ENCODE measurements at places on chromosomes 2 and 18.

GRCh38 chr2:134670955-134671354, 47.8 kb downstream of the TMEM163 start:
- DNase-seq: no peak

DNA sequence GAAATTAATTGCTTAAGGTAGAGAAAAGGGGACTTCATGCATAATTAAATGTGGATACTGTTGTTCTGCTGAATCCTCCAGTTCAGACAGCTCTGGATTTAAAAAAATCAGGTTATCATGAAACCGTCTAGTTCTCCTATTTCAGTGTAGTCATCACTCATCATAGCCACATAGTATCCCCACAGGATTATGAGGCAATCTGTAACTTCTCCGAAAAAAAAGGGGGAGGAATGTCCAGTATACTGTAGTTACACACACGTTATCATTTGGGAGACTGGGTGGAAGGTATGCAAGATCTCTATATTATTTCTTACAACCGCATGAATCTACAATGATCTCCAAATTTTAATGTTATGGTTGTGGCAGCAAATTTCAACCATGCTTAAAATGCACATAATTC, 114.0 kb downstream of the HIBCH start:
- no peak for DNase-seq

DNA sequence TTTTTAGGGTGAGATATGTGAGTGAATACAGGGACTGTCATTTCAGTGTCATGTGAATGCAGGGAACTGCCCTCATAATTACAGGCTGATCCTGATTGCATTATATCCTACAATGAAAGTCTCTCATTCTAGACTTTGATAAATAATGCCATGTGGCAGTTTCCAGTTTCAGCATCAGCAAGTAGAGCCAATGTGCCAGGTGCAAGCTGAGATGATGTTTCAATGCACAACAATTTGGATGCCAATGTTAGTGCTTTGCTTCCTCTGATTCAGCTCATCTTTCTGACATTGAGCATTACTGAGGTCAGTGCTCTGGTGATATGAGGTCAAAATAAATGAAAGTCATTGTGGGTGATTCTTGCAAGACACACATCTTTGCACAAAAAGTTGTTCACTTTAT, 63.7 kb upstream of the TFPI start:
- DNase-seq: no peak

DNA sequence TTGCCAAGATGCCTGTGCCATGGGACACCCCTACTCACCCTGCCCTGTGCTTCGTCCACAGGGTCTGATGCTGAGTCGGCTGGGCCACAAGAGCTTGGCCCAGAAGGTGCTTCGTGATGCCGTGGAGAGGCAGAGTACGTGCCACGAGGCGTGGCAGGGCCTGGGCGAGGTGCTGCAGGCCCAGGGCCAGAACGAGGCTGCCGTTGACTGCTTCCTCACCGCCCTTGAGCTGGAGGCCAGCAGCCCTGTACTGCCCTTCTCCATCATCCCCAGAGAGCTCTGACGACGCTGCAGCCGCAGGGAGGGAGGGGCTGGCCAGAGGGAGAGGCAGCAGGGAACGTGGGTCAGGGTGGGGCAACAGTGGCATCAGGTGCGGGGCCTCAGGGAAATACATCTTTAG, 81.5 kb downstream of the STPG4 start:
- no peak for DNase-seq

DNA sequence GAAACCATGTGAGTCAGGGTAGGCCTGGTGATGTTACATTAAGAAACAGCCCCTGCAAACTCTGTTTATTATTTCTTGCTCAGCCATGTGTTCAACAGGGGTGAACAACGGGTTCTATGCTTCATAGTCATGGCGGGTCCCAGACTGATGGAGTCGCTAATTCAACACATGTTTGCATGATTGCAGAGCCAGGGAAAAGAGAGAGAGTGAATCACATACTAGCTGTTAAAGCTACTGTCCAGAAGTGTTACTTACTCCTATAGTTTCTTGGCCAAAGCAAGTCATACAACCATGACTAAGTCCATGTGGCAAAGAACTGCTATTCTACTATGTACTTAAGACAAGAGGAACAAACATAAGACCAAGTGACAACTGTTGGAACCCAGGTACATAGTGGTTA, 241.2 kb upstream of the SKOR2 start:
- DNase-seq: no peak

GRCh38 chr2:133461484-133461883, 106.8 kb downstream of the NCKAP5 start:
- DNase-seq: no peak

DNA sequence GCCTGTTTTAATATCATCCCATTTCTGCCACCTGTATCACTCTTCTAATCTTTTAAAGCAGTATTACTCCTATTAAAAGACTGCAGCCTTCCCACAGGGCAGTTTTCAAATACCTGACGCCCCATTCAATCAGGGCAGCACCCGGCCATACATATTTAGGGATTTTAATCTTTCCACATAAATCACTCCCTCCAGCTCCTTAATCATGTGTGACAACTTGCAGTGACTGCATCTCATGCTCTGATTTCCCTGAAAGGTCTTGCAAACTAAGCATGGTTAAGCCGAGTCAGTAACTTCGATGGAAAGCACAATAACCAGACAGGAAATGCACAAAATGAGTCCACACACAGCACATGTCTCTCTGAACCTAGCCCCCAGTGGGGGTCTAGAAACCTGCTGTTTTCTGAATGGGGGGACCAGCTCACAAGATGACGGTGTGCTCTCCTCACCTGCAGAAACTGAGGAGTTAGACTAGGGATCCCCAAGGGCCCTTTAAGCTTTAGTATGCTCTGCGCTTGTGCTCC, 116.9 kb upstream of the CREB1 start:
- no peak for DNase-seq

- no peak for DNase-seq
Observed at GRCh38 chr2:233002829-233003657, 10.0 kb downstream of the NGEF start.

All from HAP-1 (cell line).